Hair follicle dermal papilla cell (primary cell): ENCODE measurements at places on chromosomes 4 and X. TPM values are rescaled to one million over a fixed set of nuclear protein-coding genes. Genes with fewer than 3 reads are reported as not detected.

Gene CCKAR
- total RNA-seq = not detected in 2 replicates

Gene PAGE4
- not detected in 2 replicates for total RNA-seq

Gene S100G
- total RNA-seq = not detected in 2 replicates

Gene NUDT10
- 2.8 and 3.3 TPM in 2 replicates for total RNA-seq

Gene SSX2B
- total RNA-seq = not detected in 2 replicates

Gene PTPN13
- total RNA-seq = 133 and 200 TPM in 2 replicates

Gene PABPC1L2A
- not detected in 2 replicates for total RNA-seq

Gene CASP6
- 18.8 and 19.8 TPM in 2 replicates for total RNA-seq

Gene G3BP2
- total RNA-seq = 123 and 125 TPM in 2 replicates

Gene RHOH
- 1.6 and 2.8 TPM in 2 replicates for total RNA-seq

Gene MAGEA2B
- not detected in 2 replicates for total RNA-seq

Gene ZNF595
- total RNA-seq = 8.6 and 12.7 TPM in 2 replicates

Gene C4orf50
- not detected in 2 replicates for total RNA-seq
